ENCODE measurements at places on chromosomes 16 and 17.

- no peak for DNase-seq
These were observed 9.1 kb upstream of the RAB5C start for GRCh38 chr17:42163696-42164407.

- no peak for DNase-seq
These were observed 50.4 kb upstream of the HS3ST2 start for GRCh38 chr16:22763437-22764080.

DNA sequence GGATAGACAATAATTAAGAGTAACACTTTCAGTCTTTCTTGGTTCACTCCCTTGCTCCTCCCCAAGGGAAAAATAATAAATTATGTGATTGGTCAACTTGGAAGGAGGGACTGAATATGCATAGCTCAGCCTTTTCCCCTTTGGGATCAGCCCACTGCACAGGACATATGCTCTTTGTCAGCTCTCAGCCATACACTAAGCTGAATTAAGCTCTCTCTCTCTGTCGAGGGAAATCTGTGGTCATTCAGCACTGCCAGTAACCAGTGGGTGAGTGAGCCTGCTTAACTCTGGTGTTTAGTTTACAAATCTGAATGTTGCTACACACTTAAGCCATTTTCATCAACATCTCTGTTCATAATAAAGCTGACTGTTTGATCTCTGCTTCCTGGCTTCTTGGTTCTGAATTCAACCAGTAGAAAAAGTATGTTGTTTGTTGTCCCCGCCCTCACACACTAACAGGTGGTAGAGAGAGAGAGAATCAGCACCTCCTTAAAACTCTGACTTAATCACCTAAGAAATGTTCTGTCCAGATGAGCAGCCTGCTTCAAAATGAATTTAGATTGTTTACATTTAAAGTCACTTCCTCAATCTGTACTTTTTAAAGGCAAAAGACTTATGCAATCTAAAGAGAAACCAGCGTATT, 102.3 kb upstream of the C17orf78 start:
- no peak for DNase-seq

GRCh38 chr16:68668266-68668665, 23.2 kb downstream of the CDH3 start:
- no peak for DNase-seq

DNA sequence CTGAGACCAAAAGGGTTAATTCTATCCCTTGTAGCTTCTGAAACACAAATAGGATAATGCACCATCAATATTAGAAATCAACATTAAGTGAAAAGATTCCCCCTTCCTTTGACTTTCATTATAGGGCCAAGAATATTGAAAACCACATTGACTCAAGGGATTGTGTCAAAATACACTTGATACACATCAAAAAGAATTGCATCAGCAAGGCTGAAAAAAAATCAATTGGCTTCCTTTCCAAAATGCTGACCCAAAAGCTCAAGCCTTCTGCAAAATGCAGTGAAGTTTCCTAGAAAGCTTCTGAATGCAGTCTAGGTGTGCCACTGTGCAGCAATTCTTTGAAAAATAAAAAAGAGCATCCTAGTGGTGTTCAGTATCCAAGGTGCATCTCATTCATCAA, 674.4 kb downstream of the TOX3 start:
- DNase-seq: no peak

DNA sequence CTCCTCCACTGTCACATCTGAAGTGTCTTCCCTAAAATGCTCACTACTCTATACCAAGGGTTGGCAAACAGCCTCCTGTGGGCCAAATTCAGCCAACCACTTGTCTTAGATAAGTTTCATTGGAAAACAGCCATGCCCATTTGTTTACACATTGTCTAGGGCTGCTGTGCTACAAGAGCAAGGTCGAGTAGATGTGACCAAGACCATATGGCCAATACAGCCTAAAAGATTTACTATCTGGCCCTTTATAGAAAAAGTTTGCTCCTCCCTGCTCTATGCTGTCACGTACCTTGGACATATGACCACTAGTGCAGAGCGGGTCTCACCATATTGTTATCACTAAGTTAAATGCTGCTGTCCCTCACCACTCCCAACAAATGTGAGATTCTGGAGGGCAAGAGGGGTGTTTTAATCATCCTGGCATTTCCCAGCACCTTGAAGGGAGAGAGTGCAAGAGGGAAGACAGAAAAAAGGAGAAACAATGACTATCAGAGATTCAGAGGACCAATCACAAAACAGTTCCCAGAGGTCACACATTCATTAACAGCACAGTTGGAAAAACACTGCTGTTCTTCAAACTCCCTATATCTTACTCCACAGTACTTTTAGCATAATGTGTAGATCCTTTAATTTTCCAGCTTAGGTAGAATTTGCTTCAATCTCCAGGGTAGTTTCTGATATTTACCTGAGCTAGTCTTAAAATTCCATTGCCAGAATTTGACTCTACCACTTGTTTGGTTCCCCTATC, 13.2 kb downstream of the LSM12 start:
- DNase-seq: no peak

GRCh38 chr17:4368341-4368740, 1.9 kb upstream of the UBE2G1 start:
- no peak for DNase-seq

DNA sequence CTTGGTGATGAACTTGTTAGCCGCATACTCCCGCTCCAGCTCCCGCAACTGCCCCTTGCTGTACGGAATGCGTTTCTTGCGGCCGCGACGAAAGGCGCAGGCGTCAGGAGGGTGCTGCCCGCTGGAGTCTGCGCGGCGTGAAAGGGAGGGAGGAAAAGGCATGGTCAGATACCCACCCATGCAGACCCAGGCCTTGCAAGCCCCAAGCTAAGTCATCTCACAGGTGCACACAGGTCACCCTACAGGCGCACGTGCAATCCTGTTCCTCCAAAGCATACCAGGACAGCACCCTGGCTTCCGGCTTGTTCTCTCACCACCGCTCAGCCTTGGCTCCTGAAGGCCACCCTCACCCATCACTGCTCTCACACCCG, 1.6 kb downstream of the HOXB13 start:
- no peak for DNase-seq

- no peak for DNase-seq
These were observed 275.5 kb upstream of the N4BP1 start for GRCh38 chr16:48885471-48885870.

DNA sequence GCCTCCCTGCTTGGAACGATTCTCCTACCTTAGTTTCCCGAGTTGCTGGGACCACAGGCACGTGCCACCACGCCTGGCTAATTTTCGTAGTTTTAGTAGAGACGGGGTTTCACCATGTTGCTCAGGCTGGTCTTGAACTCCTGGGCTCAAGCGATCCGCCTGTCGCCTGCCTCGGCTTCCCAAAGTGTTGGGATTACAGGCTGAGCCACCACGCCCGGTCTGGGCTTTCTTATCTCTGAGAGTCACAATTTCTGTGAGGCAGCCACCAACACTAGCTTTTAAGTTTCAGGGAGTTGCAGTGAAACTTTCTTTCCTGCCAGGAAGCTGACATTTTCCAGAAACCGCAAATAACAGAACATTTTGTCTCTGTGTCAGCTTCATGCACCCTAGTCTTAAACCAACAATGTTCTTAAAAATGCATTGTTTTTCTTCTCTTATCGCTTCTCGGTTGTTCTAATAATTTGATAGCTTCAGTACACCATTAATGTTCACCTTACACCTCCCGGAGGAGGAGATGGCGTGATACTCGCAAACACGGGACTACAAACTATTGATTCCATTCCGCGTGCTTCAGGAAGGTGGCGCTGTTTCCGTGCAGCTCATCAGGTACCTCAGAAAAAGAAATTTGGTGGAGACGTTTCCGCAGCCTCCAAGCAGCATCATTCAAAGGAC, 7.4 kb upstream of the DHRS7B start:
- peak; percentile 70 for DNase-seq

- DNase-seq: peak; percentile 27
These were observed 6.6 kb upstream of the BMERB1 start for GRCh38 chr16:15427648-15428239.

DNA sequence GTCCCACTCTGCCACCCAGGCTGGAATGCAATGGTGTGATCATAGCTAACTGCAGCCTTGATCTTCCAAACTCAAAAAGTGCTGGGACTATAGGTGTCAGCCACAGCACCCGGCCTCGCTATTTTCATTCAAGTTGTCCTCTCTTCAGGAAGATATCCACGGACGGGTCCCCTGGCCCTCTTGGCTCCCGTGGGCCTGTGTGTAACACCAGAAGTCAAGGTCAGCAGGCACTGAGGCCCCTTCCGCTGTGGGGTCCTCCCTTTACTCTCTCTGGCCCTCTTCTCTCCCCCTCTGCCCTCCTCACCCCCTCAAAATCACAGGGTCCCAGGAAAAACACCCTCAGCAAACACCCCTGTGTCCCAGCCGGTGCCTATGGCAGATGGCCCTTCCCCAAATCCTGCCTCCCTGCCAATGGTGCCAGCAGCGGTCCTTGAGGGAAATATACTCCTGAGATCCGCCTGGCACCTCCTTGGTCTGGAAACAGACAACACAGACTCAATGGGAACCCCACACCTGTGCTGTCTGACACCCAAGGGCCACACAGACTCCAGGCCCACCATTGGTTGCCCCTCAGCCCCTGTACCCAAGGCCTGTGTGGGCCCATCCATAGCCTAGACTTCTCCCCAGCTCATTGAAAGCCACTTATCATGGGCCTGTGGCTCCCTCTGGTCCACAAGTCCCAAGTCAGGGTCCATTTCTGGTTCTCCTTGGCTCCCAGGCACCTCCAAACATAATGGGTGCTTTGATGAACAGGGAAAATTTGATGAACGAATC, 221.5 kb downstream of the ZNF423 start:
- DNase-seq: no peak

DNA sequence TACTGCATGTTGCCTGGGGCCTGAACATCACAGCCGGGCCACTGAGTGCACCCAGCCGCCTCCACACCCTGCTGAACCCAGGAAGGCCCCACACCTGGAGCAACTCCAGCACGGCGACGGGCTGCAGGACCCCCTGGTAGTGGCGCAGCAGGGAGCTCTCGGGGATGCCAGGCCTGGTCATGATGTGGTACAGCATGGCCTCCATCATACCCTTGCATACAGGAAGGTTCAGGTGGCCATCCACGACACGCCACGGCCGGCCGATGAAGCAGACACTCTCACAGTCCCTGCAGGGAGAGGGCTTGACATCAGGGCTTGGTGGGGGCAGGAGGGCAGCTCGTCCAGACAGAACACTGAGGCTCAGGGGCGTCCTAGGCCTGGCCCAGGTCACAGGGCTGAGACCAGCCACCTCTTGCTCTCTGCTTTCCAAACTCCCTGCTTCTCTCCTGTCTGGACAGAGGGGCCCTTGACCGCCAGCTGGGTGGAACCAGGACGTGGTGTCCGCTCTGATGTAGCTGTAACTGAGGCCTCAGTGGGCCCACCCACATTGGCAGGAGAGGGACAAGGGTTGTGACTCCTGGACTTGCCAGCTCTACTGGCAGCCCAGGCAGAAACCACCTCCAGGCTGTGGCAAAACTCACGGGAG, 60.3 kb downstream of the IL21R start:
- DNase-seq: no peak

- DNase-seq: no peak
These were observed 28.7 kb downstream of the CHD9NB start for GRCh38 chr16:53024045-53024444.

DNA sequence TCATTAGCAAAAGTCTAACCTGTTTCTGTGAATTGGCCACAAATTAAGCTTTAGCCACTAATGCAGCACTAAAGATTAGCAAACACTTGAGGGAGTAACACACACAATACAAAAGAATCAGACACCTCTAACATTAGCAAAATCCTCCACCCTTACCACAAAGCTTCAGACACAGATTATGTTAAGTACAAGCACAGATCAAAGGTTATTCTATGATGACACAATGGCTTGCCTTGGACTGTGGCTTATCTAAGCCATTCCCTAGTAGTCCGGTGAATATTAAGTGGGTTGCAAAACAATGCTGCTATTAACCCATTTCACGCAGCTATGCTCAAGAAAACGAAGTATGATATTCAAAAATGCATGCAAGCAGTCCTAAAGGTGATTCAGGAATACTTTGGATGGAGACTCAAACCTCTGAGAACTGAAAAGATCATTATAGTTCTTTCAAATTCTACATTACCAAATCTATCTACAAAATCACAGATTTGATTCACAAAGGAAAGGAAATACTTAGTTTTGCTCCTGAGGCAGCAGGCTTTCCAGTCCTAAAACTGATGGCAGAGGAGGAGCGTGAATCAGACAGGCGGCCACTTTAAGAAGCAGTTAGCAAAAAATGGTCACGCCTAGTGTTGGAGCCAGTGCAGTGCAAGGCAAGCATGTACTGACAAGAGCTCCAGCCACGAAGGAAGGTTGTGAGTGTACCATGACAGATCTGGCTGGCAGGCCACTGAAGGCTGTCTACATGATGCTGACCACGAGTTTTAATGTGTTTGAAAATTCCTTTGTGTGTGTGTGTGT, 67.2 kb downstream of the PARN start:
- DNase-seq: no peak

DNA sequence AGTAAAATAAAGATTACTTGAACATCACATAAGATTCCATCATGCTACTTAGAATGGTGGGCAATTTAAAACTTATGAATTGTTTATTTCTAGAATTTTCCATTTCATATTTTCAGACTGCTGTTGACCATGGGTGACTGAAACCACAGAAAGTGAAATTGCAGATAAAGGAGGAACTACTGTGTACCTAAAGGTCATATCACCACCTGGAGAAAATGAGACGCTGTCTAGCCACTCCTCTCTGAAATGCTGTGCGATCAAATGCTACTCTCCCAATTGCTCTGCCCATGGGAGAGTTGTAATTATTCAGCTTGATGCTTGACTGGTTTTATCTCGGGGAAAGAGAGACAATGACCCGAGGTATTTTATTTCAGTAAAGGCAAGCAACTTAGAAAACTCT, 128.9 kb upstream of the ERCC4 start:
- no peak for DNase-seq

DNA sequence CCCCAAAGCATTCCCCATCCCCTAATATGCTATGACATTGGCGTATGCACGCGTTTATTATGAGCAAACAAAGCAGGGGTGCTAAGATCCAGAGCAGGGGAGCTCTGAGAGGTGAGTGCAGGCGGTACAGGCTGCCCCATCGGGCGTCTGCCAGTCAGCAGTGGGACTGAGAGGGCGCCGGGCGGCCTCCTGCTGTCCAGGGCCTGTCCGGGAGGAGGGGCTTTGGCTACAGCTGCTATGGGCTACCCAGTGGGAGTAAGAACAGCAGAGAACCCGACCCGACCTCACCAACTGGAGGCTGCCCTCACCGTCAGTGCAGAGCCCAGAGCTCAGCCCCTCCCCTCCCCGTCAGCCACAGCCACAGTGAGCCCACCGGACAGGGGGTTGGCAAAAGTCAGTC, 18.5 kb upstream of the AATK start:
- DNase-seq: no peak

- DNase-seq: no peak
These were observed 37.6 kb downstream of the NOS2 start for GRCh38 chr17:27762527-27763305.
